Non-pigmented ciliary epithelial cell (primary cell): ENCODE measurements at places on chromosomes 2 and 18.

- DNase-seq, result no peak
Measured at GRCh38 chr2:47217277-47217676, 62.2 kb upstream of the STPG4 start.

DNA sequence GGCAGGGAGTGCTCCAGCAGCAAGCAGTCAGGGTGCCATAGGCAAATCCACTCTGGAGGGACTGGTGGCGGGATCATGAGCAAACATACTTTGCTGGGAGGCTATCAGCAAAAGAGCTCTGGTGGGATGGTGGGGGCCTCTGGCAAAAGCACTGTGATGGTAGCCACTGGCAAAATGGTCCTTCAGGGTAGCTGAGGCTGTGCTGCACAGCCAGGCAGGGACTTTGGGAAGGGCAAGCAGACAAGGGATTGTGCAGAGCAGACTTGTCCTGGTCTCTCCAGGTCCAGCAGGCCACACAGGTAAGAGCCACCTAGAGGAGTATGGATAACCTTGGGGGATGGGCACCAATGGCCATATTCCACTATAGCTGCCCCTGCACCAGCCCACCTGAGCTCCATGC is 129.4 kb upstream of the OTOS start:
- DNase-seq, result no peak

DNA sequence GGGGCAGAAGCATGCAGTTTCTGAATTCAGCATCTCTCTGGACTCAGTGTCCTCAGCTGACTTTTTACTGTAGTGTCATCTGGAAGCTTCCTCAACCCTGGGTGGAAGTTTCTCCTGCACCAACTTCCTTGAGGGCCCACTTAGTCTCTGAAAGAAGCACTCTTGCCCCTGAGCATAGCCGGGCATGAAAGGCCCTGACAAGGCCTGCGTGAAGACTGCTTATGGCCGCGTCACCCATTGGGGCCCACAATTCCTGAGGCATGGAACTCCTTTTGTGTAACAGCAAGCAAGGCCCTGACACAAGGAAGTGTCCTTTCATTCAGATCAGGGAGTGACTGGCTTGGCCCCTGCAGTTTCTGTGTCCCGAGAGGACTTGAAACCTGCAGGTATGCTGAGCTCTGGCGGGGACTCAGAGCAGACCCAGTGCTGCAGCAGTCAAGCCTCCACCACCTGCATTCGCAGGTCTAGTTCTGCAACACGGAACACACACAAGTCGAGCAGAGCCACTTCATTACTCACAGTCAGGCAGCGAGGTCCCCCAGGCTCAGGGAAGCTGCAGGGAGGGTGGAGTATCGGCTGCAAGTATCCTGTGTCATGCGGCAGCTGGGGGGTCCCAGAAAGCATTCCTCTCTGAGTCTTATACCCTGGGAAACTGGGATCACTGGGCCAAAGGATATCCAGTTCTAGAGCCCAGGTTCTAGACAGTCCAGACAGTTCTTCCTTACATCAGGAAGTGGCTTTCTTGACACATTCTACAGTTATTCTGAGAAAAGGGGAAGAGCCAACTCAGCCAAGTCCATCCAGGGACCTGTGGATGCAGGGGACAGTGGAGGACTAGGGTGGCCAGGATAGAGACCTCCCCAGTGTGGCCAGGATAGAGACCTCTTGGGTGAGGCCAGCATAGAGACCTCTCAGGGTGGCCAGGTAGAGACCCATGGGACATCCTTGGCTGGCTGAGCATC is 35.6 kb upstream of the PRLH start:
- DNase-seq, result no peak

DNA sequence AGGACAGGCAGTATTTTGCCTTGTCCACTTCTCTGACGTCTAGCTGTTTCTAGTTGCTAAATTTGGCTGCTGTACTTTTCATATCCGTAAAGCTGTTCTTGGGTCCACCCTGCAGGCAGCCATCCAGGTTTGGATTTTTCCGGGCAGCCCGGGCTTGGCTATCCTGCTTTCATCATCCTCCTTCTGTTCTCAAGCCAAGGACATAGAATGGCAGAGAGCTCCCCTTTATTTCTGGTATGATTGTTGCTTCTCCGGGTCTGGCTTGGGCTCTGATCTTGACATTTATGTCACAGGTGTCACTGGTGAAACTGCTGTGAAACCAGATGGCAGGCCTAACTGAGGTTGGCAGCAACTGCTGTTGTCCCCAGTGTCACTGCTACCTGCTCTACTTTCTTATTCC is 35.5 kb downstream of the SCN2A start:
- no peak for DNase-seq

- no peak for DNase-seq
Measured at GRCh38 chr2:232516551-232516950, 3.6 kb upstream of the PRSS56 start.

- DNase-seq, result no peak
Measured at GRCh38 chr18:50171406-50171805, 23.5 kb downstream of the MYO5B start.

DNA sequence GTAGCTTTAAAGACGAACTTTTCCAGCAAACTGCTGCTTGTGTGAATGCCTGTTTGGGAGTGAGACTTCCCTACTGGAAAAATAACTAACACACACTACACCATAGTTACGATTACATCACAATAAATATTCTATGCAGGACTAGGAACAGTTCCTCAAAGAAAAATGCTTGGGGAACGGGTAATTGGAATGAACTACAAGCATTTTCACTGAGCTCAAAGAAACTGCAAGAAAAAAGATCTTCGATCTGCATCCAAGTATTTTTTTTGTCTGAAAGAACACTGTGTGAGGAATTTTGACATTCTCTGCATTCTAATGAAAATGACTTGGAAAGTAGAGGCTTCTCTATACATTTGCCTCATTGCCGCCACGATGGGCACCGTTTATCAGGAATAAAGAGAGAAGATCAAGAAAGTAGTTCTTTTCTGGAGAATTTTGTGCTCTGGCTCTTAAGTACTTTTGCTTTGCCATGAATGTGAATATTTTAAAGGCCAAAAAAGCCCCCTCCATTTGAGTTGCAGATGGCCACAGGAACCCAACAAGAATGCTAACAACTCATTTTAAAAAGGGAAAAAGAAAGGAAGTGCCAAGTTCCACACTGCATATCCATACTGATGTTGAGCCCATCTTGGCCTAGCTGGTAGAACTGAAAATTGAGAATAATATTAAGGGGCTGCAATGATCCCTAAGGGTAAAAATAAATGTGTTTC is 13.6 kb downstream of the LYPD1 start:
- DNase-seq, result no peak

DNA sequence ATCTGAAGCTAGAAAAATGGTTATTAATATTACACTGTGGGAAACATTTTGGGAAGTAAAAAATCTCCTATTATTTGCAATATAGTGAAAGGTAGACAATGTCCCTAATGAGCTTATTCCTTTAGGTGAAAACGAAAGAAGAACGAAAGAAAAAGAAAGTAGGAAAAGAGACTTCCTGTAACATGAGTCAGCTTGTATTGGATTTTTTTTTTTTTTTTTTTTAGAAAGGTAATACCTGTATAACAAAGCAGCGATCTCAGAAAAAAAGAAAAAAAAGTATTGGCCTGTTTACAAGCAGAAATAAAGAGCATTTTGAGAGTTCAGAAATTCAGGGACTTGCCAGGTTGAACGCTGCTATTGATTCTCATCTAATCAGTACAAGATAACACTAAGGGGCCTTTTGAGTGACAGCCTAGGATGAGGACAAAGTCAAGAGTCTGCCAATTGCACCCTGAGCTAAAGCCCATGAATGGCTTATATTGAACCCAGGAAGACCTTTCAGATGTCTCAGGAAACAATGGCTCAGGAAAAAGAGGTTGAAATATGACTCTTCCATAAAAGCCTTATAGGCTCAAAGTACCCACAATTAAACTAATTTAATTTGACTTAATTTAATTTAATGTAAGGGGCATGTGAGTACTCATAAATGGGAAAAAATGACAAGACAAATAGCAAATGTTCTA is 615.6 kb upstream of the CDH2 start:
- no peak for DNase-seq
